ENCODE measurements at places on chromosomes 7 and 10.

DNA sequence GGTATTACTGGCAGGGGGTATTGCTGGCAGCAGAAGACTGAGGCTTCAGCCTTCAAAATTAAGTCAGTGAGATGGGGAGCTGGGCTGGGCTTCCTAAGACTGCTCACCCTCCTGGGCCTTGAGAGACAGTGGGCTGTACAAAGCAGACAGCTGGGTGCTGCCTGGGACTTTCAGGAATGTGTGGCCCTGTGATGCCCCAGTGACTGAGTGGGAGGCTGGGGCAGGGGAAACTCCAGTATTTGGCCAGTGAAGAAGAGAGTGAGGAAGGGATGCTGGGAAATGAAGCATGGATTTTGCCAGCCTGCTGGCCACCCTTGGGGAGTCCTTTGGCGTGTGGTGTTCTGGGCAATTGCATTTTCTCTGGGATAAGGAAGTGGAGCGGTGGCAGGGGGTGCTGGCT, 442 bp downstream of the ANKRD2 start:
- DNase-seq = no peak

- DNase-seq = no peak
These were observed 12.2 kb downstream of the CCDC6 start for GRCh38 chr10:59894114-59894513.

- DNase-seq = no peak
These were observed 219.5 kb upstream of the AOAH start for GRCh38 chr7:36943591-36944435.

- no peak for DNase-seq
These were observed 70.6 kb downstream of the FOXL3 start for GRCh38 chr7:360454-361100.

DNA sequence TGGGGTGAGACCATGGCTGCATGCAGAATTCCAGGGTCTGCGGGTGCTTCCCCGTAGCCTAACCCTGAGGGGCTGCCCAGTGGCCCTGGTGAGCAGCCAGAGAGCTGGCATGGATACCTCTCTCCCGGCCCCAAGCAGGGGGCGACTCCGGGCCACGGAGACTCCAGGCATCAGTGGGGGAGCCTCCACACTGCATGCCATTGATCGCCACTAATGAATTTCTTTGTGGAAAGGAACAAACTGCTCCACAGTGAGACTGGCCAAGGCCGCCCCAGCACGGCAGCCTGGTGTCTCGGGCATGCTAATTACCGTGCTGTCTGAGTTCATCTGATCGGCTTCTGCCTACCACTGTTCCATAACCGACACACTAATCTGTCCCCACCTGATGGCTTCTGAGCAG, 184.4 kb downstream of the GRID1 start:
- no peak for DNase-seq

GRCh38 chr7:129341816-129342806, 92.1 kb upstream of the STRIP2 start:
- no peak for DNase-seq

DNA sequence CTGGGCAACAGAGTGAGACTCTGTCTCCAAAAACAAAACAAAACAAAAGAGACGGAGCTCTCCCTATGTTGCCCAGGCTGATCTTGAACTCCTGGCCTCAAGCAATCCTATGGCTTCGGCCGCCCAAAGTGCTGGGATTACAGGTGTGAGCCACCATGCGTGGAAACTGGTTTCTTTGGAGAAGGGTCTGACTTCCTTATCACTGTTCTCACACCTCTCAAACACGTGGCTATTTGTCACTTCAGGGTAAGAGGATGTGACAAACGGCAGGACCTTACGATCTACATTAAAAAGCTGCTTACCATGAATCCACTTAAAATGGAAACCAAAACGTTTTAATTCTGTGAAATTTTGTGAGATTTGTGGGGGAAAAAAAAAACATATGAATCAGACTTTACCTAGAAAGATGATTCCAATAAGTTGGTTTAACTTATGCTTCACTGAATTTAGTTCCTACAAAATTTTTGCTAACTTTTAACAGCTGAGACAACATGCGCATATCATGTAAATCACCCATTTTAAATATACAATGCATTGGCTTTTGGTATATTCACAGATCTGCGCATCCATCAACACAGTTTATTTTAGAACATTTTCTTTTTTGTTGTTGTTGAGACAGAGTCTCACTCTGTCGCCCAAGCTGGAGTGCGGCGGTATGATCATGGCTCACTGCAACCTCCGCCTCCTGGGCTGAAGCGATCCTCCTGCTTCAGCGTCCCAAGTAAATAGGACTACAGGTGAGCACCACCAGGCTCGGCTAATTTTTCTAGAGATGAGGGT, 18.7 kb upstream of the FOXK1 start:
- DNase-seq = no peak

GRCh38 chr10:23432166-23432565, 6.7 kb upstream of the OTUD1 start:
- no peak for DNase-seq

GRCh38 chr7:149385195-149385950, 75.5 kb downstream of the ZNF777 start:
- DNase-seq = no peak

- DNase-seq = no peak
These were observed 99.4 kb upstream of the TMEM106B start for GRCh38 chr7:12111422-12112405.

DNA sequence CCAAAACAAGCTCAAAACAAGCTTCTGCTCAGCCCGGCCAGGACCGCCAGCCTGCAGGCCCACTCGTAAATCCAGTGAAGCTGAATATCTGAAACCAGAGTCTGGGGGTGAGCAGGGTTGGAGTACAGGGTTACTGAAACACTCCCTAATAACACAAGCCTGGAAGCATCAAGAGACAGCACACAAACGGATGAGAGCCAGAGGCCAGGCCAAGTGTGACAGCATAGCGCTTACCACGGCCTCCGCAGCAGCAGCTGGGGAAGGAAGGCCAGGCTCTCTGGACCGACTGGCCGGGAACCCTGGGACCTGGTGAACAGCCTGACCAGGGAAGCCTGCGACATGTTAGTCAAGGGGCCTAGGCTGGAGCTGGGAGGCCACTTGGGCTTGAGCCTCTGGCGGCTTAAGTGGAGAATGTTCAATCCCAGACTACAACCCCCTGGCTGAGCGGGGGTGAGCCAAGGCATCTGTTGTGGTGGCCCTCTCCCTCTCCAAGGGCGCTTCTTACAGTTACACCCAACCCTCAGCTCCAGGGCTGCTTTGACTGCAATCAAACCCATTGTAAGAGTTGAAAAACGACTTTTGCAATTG, 21.7 kb upstream of the RNF32 start:
- DNase-seq = no peak

GRCh38 chr7:19242246-19242645, 97.0 kb upstream of the FERD3L start:
- no peak for DNase-seq

- DNase-seq = no peak
These were observed 533.3 kb upstream of the GHITM start for GRCh38 chr10:83605783-83606630.

GRCh38 chr7:92409357-92409756, 37.9 kb upstream of the GATAD1 start:
- no peak for DNase-seq

GRCh38 chr7:101884671-101885596, 67.5 kb downstream of the CUX1 start:
- DNase-seq = no peak

- DNase-seq = no peak
These were observed 187.0 kb downstream of the PTPN20 start for GRCh38 chr10:47098238-47098637.

GRCh38 chr7:103773726-103774125, 215.7 kb downstream of the RELN start:
- no peak for DNase-seq

GRCh38 chr10:86254526-86255174, 111.9 kb downstream of the GRID1 start:
- no peak for DNase-seq

GRCh38 chr10:49632406-49633317, 18.8 kb downstream of the CHAT start:
- no peak for DNase-seq

DNA sequence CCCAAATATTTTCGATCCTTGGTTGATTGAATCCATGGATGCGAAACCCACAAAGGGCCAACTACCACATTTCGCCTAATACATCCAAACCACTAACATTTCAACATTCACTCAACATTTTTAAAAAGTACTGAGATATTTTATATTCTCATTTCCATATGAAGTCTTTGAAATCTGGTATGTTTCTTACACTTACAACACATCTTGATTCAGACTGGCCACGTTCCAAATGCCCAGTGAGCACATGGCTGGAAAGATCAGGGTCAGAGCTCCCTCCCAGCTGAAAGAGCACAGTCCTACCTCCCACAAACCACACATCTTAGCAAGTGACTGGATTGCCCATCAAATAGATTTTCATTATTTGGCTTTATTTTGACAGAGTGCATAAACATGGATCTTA, 18.9 kb downstream of the NCAPG2 start:
- no peak for DNase-seq

DNA sequence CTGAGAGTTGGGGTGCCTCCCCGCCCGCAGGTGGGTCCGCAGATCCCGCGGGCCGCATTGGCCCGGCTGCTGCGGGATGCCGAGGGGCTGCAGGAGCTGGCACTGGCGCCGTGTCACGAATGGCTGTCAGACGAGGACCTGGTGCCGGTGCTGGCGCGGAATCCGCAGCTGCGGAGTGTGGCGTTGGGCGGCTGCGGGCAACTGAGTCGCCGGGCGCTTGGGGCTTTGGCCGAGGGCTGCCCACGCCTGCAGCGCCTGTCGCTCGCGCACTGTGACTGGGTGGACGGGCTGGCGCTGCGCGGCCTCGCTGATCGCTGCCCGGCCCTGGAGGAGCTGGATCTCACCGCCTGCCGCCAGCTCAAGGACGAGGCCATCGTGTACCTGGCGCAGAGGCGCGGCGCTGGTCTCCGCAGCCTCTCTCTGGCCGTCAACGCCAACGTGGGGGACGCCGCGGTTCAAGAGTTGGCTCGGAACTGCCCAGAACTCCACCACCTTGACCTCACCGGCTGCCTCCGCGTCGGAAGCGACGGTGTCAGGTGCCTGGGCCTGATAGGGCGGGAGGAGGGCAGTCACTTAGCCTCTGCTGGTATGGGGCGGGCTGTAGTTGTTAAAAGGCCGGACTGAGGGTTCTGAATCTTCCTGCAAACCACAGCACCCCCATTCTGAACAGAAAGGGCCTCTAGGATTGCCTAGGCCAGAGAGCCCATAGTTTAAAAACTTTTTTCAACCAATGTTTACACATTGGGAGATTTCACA, 1.3 kb downstream of the FBXL15 start:
- DNase-seq = no peak

GRCh38 chr10:111873621-111874135, 309.9 kb downstream of the GPAM start:
- no peak for DNase-seq

DNA sequence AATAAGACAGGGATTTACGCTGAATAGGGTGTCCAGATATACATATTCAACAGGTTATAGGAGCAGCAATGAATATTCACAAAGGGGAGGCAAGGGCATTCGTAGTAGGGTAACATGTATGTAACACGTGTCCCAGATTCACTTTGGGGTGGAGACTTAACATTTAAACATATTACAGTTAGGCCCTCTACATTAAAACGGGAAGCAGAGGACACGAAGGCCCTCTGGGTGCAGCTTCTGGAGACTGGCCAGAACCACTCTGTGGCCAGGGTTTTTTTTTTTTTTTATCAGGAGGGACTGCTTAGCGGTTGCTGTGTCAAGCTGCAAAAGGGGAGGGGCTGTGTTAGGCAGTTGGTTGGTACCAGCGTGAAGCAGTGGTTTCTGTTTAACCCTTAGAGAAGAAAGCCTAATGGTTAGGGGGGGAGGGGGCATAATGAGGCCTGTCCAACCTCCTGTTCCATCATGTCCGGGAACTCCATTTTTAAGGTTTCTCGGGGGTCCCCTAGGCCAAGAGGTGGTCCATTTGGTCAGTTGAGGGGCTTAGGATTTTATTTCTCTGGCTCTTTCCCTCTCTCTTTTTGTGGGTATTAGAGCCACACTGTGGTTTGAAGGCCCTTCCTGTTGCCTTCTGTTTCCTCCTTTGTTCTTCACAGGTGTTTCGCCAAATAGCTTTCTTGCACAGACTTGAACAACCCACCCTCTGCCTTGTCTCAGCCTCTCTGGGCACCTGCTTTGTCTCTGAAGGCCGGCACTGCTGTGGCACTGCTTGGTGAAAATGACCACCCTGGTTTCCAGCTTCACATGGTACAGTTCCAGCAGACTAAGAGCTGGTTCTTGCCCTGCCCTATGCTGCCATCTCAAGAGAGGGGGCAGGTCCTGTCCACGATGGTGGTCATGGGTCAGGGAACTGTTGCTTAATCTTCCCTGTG, 26.4 kb downstream of the PRF1 start:
- DNase-seq = peak; percentile 74

DNA sequence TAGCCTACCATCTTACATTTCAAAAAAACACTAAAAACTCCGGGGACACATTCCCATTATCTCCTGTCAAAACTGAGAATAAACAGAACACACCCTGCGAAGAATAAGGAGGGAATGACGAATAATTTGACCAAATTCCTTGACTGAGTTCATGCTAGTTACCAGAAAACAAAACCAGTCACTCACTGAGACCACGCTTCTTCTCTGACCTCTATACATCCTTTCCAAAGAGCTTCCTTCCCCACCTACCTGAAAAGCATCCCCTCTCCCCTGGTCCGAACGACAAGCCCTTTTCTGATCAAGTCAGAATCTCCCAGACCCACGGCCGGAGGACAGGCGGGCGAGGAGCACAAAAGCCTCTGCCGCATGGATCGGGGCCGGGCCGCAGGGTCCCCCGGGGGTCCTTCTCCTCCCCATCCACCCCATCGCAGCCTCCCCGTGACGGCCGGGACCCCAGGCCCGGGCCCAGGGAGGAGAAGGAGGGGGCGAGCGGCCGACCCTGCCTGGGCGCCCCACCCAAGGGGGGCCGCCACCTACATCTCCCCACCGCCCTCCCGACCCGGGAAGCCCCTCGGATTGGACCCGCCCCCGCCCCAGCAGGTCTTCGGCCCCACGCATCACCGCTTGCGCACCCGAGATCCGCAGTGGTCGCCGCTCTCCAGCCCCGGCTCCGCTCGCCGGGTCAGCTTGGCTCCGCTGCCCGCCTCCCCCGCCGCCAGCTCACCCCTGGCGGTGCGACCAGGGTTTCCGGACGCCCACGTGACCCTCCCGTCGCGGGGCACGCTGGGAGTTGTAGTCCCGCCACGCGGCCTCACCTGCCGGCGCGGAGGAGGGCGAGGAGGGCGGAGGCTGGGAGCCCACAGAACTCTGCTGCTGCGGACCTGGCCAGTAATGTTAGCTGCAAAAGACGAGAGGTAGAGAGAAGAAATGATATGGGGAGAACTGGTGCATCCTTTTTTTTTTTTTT, at the start of gene SLC37A3:
SLC37A3 (minus strand) TSS at position 747 of the 967 bp plus-strand sequence. CDS start 16,004 bp downstream, outside the sequence.
- peak; percentile 85 for DNase-seq

DNA sequence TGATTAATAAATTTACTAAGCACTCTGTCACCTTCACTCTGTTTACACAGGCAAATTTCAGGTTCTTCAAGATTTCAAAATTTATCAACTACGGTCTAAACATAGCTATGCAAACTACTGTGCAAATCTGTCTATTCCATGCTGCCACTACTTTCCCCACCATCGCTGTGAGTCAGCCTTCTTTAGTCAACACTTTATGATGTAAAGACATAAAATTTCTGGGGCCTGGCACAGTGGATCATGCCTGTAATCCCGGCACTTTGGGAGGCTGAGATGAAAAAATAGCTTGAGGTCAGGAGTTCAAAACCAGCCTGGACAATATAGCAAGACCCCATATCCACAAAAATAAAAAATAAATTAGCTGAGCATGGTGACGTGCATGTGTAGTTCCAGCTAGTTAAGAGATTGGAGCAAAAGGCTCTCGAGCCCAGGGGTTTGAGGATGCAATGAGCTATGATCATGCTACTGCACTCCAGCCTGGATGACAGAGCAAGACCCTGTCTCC, 42.6 kb downstream of the CNOT4 start:
- no peak for DNase-seq

GRCh38 chr10:103658049-103658577, 164.6 kb downstream of the NEURL1 start:
- DNase-seq = no peak

Data from NK-92 treated with Interleukin-12 subunit alpha and Interleukin-12 subunit beta, amount 100 ng/mL, for 24 hours (cell line).